NCI-H2029 treated with DMSO at 0.1 percent for 48 hours (cell line): ENCODE measurements at places on chromosomes 7 and 10.

GRCh38 chr7:117061751-117062150 lies 108.5 kb downstream of the ST7 start:
- no peak for DNase-seq

DNA sequence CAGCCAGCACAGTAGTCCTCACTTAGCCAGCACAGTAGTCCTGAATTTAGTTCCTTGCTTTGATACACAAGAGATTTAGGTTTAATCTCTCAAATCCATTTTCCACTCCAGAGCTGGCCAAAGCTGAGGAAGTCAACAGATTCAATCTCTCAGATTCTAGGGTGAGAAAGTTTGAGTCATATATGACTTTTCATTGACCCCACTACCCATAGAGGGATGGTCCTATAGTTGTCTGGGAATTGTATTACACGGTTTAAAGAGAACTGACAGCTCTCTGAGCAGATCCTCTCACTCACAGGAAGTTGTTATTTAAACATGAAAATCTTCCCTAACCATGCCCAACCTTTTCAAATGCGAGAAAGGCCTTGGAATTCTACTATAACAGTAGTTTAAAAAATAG lies 641.8 kb upstream of the SEMA3D start:
- DNase-seq = no peak

- no peak for DNase-seq
Measured at GRCh38 chr10:60703266-60704041, 74.8 kb upstream of the CDK1 start.

GRCh38 chr10:130392031-130392430 lies 255.8 kb downstream of the GLRX3 start:
- no peak for DNase-seq

DNA sequence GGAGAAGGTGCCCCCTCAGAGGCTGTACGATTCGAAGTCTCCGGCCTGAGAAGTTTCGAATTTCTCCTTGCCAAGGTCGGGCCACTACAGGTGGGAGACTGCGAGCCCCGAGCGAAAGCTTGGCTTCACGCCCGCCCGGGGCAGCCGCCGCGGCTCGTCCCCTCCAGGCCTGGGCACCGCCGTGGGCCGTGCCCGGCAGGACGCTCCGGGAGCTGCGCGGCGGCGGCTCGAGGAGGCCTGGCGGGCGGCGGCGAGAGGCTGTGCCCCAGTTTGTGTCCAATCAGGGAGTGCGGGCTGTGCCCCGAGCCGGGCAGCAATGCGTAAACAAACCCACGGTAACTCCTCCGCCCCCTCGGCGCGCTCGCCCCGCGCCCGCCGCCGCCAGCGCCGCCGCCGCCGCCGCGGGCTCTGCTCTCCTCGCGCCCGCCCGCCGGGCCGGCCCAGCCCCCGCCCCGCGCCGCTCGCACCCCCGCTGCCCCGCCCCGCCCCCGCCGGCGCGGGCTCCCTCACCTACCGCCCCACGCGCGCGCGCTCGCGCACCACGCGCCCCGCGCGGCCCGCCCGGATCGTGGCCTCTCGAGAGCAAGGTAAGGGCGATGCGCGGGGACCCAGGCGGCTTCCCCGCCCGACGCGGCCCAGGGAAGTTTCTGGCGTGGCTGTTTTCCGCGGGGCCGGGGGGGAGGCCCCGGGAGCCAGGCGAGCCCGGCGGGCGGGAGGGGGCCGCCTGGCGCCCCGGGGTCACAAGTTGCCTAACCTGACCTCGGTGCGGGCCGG lies 57.8 kb upstream of the PCGF5 start:
- no peak for DNase-seq

DNA sequence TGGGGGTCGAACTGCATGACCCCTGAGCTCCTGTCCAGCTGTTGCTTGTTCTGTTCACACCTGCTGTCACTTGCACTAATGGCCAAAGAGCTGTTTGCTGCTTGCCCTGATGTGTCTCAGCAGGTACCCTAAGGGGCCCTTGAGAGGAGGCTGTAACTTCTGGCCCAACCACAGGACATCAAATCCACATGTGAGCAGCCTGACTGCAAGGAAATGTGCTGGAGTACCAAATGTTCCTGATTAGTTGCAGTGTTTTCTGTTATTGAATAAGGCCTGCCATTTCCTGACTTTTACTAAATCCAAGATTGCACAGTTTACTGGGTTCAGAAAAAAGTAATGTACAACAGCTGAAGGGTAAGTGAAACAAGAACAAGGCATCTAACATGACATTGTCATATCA lies 91.7 kb upstream of the IL6 start:
- no peak for DNase-seq
